ENCODE measurements at places on chromosomes 2 and 18.

DNA sequence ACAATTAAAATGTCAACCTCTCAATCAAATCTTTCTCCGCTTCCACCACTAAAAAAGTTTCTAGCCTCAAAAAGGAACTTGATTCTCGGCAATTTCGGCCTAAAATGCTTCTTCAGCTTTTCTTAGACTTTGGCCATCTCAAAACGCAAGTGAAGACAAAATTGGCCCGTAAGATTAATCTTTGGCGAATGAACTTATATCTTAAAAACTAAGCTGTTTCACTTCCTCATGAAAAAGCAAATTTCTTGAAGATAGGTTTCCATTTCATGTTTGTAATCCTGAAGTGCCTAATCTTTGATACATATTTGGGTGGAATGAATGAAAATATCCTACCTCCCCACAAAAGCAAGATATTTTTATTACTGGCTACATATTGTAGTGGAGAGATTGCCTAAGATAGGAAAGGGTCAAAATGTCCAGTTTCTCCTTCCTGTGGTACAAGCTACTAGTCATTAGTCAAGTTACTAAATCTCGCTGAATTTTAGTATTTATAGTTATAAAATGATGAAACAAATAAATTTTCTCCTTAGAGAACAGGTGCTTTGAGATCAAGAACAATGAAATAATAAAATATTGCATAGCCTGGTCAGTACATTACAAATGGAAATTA, 85.4 kb upstream of the ZEB2 start:
- no peak for DNase-seq

GRCh38 chr2:164842624-164842966, 972 bp upstream of the COBLL1 start:
- DNase-seq, result no peak

DNA sequence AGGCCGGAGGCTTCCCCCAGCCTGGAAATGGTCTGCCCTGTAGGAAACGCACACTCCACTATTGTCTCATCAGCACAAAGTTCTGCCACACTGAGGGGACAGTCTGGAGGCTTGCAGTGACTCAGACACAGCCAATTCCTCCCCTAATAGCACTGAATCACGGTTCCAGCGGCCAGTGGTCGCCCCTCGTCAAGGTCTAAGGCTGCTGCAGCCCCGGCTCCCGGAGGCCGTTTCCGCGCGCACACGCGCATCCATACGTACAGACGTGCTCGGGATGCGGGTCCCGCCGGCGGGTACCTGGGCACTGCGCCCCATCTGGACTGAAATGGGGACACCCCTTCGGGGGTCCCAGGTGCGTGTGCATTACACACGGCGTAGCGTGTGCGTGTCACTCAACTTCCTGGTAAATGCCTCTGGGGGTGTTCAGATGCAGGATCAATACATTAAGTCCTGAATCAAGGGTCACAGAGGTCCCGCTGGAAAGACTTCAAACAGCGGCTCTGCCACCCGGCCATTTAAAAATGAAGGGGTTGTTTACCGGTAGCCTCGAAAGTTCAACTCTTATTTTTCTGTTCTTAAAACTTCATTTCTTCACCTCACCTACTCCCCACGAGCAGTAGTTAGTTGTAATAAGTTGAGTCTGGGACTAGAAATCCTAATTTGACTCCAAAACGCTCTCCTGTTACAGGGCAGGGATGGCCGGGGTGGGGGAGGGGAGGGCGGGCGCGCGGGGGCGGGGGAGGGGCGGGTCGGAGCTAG, 572 bp upstream of the ZNF516 start:
- no peak for DNase-seq

DNA sequence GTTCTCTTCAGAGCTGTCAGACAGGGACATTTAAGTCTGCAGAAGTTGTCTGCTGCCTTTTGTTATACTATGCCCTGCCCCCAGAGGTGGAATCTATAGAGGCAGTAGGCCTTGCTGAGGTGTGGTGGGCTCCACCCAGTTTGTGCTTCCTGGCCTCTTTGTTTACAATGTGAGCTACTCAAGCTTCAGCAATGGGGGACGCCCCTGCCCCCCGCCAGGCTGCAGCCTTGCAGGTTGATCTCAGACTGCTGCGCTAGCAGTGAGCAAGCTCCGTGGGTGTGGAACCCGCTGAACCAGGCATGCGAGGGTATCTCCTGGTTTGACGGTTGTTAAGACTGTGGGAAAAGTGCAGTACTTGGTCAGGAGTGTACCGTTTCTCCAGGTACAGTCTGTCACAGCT, 24.0 kb upstream of the PAIP2B start:
- no peak for DNase-seq

- no peak for DNase-seq
These were observed 16.7 kb downstream of the NOSTRIN start for GRCh38 chr2:168819050-168819715.

GRCh38 chr2:74262681-74263080, 64.3 kb downstream of the MTHFD2 start:
- DNase-seq, result no peak

- DNase-seq, result peak; percentile 92
These were observed 571 bp upstream of the GPC1 start for GRCh38 chr2:240434728-240435456.

DNA sequence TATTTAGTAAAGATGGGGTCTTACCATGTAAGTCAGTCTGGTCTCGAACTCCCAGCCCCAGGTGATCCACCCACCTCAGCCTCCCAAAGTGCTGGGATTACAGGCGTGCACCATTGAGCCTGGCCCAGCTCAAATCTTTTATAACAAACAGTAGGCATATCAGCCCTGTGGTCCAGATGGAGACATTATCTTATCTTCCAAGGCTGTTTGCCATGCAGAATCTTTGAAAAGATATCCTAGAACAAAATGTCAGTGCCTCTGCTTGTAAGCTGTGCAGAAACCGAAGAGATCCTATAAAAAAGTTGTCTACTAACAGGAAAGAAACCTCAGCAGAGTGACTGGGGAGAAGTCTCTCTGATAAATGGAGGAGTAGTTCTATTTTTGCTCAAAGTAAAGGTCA, 142.1 kb downstream of the PTH2R start:
- no peak for DNase-seq

DNA sequence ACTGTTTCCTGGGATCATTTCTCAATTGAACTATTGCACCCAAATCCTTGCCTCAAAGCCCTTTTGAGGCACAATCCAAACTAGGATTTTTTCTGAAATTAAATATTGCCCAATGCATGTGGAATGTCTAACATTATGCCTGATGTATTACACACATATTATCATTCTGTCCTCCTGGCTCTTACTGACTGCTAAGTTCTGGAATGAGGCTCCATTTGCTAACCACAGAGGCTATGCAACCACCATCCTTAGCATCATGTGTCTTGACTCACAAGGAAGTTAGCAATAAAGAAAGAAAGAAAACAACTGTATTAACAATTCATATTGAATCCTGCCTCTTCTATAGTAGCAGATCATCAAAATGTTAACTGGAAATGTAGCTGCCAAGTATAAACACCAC, 1142.7 kb downstream of the CNTNAP5 start:
- no peak for DNase-seq

DNA sequence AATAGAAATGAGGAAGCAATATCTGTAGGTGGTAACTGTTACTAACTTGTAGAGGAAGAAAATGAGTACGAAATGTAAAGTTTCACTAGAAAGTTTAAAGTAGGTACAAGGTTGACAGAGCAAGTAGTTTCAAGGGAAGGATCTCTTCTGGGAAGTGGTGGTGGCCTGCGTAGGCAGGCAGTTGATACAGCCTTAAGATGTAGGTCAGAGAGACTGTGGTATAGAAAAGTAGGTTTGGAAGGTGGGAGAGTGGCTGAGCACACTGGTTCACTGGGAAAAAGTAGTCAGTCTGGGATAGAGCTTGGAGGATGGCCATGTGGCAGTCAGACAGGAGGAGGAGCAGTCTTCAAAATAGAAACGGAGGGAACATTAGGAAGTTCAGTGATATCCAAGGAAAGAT, 23.5 kb downstream of the KDM3A start:
- no peak for DNase-seq

DNA sequence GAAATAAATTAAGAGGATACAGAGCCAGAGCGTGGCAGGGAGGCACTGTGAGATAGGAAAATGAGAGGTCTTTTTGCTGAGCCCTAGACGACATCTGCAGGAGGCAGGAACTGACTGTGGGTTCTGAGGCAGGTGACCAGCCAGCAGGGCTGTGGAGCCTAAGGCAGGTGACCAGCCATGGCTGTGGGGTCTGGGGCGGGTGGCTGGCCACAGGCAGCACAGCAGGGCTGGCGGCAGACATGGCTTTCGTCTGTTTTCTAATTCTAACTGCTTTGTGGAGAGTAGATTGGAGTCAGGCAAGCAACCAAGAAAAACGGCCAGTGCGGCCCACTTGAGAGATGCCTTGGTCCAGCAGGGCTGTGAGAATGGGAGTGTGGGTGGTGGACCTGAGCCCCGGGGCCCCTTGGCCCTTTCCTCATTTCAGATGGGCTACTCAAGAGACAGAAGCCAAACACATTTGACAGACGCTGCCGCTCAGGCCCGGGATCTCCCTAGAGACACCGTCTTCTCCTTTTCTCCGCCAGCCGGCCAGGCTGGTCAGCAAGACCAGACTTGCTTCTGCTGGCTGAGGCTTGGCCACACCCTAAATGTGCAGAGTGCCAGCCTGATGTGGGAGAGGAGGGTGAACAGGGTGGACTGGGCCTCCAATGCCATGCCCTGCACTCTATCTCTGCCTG, 19.7 kb upstream of the GNAL start:
- DNase-seq, result no peak

GRCh38 chr2:187429989-187430388, 18.1 kb downstream of the CALCRL start:
- no peak for DNase-seq

DNA sequence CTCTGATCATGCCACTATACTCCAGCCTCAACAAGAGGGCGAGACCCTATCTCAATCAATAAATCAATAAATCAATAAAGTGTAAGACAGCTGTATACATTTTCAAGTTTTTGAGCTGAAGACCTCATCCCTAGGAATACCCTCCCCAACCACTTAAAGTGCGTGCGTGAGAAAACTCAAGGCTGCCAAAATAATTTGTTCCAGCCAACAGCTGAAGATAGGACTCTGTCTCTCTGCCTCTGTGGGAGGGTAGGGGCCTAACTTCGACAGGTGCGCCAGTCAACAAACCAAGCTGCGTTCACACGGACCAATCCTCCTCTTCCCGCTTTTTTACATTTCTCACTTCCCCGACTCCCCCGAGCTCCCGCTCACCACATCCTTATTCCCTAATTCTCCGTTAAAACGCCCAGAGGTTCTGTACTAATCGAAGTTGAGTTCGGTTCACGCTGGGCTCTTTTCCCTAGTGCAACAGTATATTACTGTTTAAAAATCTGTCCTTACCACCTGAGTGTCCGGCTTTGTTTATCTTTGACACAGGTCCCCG, 618 bp downstream of the POLR2D start:
- DNase-seq, result no peak

- DNase-seq, result no peak
These were observed 16.9 kb upstream of the CRACDL start for GRCh38 chr2:98952966-98953365.

DNA sequence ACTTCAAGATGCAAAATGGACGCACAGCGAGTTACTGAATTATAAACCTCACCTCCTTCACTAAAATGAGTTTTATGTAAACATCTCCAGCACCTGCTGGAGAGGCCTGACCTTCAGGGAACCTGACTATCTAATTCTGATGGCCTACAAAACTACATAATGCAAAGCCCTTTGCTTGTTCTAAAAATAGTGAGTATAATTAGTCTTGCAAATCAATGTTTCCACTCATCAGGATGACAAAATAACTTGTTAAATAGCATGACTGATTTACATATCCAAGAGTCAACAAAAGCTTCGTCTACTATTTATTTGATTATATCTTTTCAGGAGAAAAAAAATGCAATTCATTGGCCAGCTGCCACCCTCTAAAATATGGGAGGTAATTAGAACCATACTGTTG, 326.3 kb upstream of the MC4R start:
- no peak for DNase-seq

GRCh38 chr18:57803103-57803969, at the start of gene ATP8B1:
TSS of gene ATP8B1 (minus strand) at chr18:57803315. CDS start at chr18:57731807, 71,508 bp downstream.
- DNase-seq, result no peak

GRCh38 chr2:144550911-144551310, 31.0 kb upstream of the ZEB2 start:
- no peak for DNase-seq

DNA sequence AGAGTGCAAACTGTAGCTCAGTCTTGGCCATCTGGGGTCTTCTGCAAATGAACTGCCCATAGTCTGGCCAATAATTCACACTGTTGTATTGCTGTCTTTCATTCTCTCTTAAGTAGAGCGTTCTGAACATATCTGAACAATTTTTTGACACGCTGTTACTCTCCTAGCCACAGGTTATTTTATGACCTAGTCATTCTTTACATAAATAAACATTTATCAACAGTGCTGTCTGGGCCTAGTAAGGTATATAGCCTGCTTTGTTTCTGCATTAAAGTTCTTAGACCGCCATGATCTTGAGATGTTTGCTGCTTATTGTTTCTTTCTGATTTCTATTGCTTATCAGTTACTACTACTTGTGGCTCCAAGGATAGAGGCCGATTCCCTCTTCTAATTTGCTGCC, 226.4 kb downstream of the NEDD4L start:
- DNase-seq, result no peak

DNA sequence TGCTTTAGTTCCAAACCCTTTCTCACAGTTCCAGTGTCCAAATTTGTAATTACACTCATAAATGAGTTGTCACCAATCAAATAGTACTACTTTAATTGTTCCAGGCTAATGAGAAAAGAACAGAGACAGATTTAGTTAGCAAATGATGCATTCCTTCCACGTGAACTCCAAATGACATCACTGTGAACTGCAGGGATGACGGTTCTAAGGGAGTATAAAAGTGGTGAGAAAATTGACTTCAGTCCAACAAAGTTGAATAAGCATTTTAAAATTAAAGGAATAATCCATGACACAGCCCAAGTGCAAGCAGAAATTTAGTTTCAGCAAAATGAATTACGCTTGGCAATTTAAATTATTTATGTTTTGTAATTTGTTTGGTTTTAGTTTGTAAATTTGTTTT, 102.0 kb upstream of the LRATD1 start:
- no peak for DNase-seq

GRCh38 chr2:33215983-33216382, 260.5 kb upstream of the RASGRP3 start:
- DNase-seq, result no peak

DNA sequence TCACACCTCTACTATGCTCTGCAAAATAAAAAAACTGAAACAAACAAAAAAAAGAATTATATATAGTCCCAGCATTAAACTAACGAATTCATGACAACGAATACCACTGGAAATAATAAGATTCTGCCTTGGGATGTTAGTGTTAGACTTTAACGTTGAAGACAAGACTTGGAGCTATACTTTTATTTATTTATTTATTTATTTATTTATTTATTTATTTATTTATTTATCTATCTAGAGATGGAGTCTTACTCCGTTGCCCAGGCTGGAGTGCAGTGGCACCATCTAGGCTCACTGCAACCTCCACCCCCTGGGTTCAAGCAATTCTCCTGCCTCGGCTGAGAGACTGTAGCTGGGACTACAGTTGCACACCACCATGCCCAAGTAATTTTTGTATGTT, 27.2 kb upstream of the PAPOLG start:
- DNase-seq, result no peak
